ENCODE measurements at places on chromosomes 6 and 20.
A peak's percentile ranks its signal among the peaks of the same experiment; 100 is the strongest.

DNA sequence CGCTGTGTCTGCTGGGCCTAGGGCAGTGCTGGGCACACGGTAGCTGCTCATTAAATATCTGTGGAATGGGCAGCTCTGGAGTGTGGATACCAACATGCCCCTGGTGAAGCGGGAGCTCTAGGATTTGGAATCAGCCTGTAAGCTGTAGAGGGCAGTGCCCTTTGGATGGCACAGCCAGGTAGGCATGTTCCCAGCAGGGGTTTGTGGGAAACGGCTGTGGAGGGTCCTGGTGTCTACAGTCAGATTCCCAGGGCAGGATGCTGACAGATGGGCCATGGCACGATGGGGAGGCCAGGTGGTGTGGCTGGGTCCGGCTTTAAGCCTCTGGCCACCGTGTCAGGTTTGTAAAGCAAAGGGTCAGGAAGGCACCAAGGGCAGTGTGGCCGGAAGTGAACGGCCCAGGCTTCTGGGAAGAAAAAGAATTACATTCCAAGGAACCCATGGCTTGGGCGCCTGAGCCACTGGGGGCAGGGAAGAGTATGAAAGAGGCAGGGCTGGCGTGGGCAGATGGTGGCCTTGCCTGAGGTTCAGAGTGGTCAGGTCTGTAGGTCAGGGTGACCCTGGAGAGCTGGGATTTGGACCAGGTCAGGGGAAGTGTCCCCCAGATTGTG lies 44.8 kb downstream of the UBE2V1 start:
- DNase-seq: no peak

DNA sequence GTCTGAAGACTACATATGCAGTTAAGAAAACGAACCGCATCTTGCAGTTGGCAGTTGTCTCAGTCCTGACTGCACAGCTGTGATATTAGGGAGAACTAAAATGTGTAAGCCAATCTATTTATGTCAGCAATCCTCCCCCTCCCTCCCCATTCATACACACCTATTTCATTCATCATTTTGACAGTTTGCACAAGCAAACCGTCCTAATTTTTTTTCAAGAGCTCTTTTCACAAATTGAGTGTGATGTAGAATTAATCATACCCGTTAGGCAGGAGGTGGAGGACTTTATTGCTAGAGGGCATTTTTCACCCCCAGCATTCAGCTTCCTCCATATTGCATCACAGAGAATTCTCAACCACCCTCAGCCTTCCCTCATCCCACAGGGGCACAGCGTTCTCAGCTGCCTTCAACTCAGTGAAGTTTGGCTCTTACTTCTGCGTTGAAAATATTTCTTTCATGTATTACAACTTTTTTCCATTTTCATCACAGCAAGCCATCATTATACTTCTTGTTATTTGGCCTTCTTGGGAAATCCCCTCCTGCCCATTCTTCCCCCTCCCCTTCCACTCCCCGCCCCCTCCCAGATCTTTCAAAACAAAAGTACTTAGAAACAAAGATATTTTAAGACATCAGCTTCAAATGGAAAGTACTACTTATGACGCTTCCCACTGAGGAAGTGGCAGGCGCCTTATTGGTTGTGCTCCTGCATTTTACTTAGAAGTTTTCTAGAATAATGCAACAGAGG lies 37.5 kb downstream of the NOX3 start:
- DNase-seq: peak; percentile 54

DNA sequence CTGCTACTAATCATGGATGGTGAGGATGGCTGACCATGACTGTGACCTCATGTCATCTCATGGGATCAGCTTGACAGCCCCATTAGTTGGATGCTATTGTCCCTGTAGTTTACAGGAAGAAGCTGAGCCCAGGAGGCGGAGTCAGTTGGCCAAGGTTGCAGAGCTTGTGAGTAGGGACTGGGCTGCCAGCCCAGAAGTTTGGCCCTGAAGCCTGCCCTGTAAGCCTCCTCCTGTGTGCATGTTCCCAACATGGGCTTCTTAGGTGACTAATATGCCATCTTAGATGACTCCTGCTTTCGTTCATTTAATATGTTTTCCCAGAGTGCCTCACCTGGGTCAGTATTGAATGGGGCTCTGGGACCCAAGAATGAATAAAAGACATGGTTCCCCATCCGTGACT lies 6.9 kb downstream of the EDN3 start:
- no peak for DNase-seq

DNA sequence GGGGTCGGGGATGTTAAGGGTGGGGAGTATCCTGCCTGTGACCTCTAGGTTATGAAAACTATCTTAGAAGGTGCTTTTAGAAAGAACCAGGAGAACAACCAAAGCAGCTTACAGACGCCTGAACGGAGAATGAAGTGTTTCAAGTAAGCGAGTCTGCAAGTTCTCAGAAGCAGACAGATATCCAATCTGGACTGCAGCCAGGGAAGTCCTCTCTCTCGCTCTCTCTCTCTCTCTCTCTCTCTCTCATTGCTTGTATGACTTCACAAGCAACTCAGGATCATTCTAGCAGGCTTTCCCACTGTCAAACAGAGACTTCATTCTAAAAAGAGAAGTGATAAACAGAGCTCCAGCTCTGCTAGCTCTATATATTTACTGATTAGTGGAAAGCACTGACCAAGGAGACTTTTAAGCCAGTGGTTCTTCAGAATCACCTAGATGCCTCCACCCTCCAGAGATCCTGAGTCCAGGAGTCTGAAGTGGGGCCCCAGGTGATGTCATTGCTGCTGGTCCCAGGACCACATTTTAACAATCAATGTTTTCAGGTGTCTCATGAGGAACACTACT lies 6.0 kb downstream of the TCF21 start:
- no peak for DNase-seq

- no peak for DNase-seq
These were observed 21.8 kb upstream of the RPS6KA2 start for GRCh38 chr6:166648846-166649245.

DNA sequence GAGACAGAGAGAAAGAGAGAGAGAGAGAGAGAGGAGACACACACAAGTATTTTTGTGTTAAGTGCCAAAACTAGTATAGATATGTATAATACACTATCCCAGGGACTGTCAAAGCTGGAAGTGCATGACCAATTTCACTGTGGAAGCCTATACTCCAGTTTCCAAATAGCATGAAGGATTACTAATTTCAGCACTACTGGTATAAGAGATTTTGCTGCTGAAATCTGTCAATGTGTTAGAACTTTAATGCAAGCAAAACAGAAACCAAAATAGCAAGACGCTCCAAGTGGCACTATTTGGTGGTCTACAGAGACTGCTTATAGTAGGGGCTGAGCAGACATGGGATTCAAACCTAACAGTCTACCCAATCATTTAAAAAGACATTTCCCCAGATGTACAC lies 284.8 kb downstream of the BTBD9 start:
- no peak for DNase-seq

GRCh38 chr6:65229825-65230224 lies 477.2 kb downstream of the EYS start:
- no peak for DNase-seq

GRCh38 chr20:60332523-60332922 lies 374.3 kb downstream of the CDH26 start:
- no peak for DNase-seq

DNA sequence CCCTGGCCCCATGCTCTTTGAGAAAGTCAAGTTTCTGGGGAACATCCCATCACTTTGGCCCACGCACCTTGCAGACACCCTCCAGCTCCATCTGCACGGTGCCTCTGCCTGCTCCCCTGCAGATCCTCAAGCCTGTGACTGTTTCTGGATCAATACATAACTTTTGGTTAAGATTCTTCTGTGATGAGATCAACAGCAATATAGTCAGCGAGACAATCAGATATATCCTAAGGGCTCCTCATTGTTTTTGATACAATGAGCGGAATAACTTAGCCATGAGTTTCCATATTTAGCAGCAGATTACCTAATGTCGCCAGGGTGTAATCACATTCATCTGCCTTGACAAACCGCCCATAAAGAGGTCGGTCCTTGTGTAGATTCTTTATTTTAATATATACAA lies 109.3 kb upstream of the MTHFD1L start:
- no peak for DNase-seq

DNA sequence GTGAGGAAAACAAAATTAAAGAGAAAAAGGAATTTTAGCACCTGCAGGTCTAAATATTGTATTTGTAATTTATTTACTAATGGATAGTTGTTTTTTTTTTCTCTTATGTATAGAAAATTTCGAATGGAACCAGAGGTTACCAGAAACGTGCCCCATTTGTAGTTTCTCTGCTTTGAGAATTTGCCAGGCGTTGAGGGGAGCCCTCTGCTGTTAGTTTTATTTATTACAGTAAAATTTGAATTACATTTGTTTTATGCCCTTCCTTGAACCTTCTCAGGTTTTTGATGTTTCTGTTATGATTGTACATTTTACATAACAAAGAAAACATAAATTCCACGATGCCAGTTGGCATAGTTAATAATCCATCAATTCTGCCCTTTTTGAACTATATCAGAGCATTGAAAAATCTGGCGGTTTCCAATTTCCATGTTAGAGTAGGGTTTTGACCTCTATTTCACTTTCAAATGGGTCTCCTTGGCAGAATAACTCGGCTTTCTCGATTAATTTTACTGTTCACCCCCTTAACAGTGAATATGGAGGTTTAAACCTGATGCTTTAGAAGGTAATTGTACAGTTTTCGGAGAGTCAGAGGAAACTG lies 35.1 kb upstream of the RFPL4B start:
- no peak for DNase-seq

GRCh38 chr6:167565884-167566599 lies 241.2 kb downstream of the TTLL2 start:
- DNase-seq: no peak

- no peak for DNase-seq
These were observed 390.5 kb downstream of the QKI start for GRCh38 chr6:163804991-163805390.

DNA sequence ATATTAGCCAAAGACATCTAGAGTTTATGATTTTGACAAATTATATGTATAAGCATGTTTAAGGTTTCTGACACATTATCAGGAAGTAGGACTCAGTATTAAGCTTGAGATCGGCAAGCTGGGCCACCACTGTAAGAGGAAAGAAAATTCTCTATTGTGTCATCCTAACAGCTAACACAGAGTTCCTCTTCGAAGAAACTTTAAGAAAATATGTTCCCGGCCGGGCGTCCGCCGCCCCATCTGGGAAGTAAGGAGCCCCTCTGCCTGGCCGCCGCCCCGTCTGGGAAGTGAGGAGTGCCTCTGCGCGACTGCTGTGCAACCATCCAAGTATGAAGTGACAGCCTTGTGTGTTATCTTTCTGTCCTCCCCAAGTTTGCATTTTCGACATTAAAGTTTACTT lies 23.0 kb downstream of the USP49 start:
- DNase-seq: no peak

DNA sequence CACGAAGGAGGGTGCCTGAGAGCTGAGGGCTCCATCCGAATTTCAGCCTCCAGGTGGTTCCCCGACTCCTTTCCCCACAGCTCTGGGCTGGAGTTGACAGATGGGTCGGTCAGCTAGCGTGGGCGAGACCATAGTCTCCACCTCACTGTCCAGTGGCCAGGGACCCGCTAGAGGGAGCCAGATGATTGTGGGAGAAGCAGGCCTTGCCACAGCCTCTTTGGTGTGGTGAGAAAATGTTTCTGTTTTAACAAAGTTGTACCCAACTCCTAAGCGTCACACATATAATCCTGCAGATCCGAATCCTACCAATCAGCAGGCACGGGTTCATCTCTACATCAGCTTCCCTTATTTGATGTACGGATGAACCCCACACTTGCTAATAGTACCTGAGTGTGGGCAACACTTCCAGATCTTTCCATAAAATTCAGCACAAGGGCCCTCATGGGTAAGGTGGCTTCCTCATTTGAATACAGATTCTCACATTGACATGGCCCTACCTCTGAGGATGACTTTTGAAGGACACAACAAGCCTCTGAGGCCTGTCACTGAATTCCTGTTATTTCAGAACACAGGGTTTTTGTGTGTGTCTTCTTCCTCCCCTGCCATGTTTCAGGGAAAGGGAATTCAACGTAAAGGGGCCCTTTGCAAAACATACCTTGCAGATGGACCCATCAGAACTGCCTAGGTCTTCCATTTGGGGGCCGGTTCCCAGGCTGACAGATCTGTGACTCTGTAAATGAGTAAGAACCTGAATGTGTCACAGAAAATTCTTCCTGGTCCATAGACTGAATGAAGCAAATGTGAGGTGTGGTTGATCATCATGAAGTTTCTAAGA lies 103.2 kb upstream of the DUSP22 start:
- peak; percentile 72 for DNase-seq

- no peak for DNase-seq
These were observed 61.4 kb downstream of the CEBPB start for GRCh38 chr20:50251992-50252511.

DNA sequence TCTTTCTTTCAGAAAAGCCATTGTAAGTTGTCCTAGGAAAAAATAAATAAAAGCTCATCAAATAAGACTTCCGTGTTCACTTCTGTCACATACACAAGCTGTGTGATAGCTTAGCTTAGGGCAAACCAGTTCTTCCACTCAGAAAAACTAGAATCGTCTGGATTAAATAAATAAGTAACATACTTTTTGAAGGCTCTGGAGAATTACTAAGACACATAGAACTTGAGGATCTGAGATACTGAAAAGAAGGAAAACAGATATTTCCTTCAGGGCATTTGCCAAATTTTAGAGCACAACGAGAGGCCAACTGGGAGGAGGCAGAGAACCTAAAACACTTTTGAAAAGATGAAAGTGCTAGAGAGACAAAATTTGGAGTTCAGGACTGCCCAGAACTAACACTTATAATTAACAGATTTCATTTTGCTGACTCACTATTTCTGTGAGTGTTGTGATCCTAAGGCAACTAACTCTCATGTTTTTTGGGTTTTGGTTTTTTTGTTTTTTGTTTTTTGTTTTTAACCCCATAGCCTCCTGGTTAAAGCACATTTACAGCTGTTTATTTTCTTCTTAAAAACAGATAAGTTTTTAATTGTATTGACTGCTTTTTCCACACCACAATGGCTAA lies 38.7 kb upstream of the THEMIS start:
- DNase-seq: no peak

GRCh38 chr20:3312940-3313682 lies 74.1 kb upstream of the SLC4A11 start:
- DNase-seq: no peak

GRCh38 chr6:149065658-149066556 lies 251.6 kb upstream of the TAB2 start:
- DNase-seq: peak; percentile 31

GRCh38 chr6:28281288-28282064 lies at the start of gene PGBD1:
Gene PGBD1 (plus strand): TSS chr6:28281572. CDS start chr6:28283814, 2,242 bp downstream.
- peak; percentile 54 for DNase-seq

DNA sequence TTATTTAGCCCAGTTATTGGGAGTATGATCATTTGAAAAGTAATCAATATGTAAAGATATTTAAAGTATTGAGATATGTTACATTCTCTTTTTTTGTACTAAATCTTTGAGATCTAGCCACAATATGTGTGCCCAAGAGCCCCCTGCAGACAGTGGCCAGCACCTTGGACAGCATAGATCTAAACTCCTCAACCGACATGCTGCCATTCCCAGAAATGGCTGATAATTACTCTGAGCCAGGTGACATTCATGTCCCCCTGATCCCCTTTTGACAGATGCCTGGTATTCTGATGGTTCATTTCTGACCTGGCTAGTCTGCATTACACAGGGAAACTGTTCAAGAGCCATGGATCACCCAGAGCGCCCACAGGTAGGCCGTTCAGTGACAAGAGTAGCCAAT lies 177.1 kb downstream of the ZDHHC14 start:
- DNase-seq: no peak

- no peak for DNase-seq
These were observed 41.5 kb upstream of the ADGRF1 start for GRCh38 chr6:47083586-47084047.

All from stimulated activated CD4-positive, alpha-beta T cell treated with anti-CD3 and anti-CD28 coated beads, Interleukin-4, amount 100 ng/mL, for 4 hours (primary cell).